ENCODE measurements at places on chromosomes 16 and 17. TPM values are rescaled to one million over a fixed set of nuclear protein-coding genes. Genes with fewer than 3 reads are reported as not detected.

GRCh38 chr17:15912416-15912955, 32.4 kb upstream of the ADORA2B start:
- no peak for DNase-seq

Gene ST6GALNAC2
- not detected for total RNA-seq

Gene TMEM204
- 37.2 TPM for total RNA-seq

DNA sequence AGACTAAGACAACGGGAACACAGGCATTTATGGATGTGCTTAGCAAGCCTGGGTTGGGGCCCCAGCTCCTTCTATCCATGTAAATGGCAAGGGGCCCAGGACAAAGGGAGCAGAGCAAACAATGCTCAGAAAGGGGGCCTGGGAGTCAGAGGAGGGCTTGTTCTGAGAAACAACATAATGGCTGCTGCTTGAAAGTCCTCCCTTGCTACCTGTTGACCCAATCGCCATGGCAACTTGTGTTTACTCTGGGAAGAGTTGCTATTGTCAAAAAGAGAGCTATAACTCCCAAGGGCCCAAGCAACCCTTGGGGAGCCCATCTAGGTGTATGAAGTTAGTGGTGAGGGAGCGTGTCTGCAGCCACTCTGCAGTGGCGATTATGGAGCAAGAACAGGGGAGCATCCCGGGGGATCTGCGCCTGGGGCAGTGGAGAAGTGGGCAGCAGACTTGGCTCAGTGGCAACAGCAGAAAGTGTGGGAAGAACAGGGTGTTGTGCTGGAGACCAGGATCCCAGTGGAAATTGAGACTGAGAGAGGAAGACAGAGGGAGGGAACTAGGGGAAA, 118.7 kb upstream of the NLRP1 start:
- DNase-seq = no peak

DNA sequence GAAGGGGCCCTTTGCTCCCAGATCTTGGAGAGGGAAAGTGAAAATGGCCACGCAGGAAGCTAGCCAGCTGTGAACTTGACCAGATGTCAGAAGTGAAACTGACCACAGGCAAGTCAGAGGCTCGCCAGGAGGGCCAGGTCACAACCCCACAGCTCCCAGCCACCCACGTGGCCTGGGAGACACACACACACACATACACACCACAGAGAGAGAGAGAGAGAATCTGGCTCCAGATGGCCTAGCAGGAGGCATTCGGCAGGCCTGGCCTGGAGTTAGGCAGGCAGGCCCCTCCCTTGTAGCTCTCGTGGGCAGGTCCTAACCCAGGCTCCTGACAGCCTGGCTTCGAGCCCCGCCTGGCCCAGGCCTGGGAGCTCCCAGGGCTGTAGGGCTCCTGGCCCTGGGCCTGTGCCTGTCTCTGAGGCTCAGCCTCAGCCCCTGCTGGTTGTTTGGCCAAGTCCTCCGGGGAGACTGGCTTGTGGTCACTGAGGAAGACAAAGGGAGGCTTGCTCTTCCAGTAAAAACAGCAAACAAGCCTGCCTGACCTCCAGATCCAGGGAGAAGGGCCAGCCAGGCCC, 20.2 kb downstream of the NGFR start:
- DNase-seq = peak; percentile 60

- no peak for DNase-seq
Measured at GRCh38 chr17:19596869-19597268, 51.7 kb upstream of the ALDH3A2 start.

DNA sequence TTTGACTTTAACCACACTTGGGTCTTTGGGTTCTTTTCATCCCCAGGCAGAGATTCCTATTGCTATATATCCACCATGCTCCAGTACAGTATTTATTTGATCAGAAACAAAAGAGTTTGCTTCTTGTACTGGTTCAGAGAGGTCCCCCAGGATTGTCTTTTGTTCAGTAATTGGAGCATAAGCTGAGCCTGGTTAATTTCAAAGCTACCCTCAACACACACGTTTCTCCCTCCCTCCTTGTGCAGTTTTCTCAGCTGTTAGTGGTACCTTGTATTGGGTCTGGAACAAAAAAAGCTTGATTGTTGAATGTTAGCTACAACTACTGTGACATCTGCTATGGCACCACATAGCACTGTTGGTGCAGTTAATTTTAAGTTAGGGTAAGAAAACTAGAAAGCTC, 50.0 kb downstream of the NUP93 start:
- no peak for DNase-seq

GRCh38 chr17:5580969-5581368, 3.3 kb downstream of the NLRP1 start:
- no peak for DNase-seq

DNA sequence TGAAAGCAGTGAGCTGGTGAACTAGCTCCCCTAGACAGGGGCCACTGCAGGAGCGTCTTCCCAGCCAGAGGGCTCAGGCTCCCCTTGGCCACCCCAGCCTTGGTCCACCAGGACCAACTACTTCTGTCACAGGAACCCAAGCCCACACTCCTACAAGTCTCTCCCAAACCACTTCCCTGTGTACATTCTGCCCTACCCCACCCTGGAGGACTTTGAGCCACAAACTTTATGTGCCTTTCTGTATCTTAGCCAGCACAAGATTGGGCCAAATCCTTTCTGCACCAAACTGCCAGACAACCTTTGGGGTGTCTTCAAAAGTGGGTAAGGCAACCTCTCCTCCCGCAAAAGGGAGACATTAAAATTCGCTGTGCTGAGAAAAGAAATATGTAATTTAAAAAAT, 31.6 kb downstream of the EFCAB5 start:
- DNase-seq = no peak

Gene KIF19
- not detected for total RNA-seq

DNA sequence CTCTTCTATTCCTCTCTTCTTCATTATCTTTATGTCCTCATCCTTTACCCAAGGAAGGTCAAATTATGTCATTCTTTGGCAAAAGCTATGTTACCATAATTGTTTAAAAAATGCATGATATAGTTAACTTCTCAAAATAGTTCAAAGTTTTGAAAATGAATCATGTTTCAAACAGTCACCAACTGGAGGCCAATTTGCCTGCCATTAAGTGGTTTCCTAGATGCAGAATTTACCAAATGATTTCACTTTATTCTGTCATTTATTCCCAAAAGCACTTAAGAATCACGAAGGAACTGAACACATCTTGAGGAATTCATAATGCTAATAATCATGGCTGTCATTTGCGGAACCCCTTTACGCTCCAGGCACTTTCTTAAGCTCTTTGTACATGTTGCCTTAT, 190.9 kb upstream of the CDH11 start:
- no peak for DNase-seq

DNA sequence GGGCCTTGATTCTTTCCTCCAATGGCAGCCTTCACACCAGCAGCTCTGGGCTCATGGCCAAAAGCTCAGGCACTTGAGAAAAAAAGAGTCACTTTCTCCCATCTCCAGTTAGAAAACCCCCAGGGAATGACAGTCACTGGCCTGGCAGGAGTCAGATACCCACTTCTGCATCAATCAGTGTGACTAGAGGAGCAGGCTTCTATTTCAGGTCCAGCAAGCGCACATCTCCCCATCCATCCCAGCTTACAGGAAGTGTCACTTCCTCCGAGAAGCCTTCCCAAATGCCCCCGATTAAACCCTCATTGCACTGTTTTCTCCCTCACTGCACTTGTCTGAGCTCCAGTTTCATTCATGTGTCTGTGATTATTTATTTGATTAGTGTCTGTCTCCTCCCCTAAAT, 30.4 kb upstream of the CCL1 start:
- no peak for DNase-seq

DNA sequence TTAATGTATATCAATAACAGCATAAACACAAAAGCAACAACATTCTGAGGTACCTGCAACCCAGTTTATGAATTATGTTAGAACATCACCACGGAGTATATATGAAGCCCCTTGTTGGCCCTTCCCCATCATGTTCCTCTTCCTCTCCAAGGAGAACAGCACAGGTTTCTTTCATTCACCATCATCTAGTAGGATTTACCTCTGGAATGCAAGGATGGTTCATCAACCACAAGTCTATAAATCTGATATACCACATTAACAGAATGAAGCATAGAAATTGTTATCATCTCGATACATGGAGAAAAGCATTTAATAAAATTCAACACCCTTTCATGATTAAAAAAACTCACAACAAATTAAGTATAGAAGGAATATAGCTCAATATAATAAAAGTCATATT, 6.2 kb upstream of the PRSS54 start:
- no peak for DNase-seq

- peak; percentile 58 for DNase-seq
Measured at GRCh38 chr17:48753794-48754499, 25.4 kb upstream of the HOXB13 start.

- DNase-seq = no peak
Measured at GRCh38 chr16:14301169-14302030, 230.3 kb downstream of the MRTFB start.

GRCh38 chr17:45320349-45320930, 3.6 kb upstream of the MAP3K14 start:
- peak; percentile 91 for DNase-seq

DNA sequence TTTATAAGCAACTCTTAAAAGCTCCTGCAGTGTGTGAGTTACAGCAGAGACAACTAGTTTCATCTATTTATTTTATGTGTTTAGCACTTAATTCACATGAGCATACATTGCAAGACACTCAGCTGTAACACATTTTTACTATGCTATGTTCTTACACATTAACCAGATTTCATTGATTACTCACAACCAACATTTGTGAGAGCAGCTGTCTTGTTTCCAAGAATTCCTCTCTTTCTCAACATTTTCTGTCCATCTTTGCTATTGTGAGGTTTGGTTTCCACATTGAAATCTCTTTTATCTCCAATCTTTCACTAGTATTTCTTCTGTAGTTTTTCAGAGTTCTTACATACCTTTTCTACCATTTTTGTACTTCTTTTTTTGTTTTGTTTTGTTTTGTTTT, 51.2 kb downstream of the COPRS start:
- DNase-seq = no peak

GRCh38 chr16:24988129-24988518, 27.0 kb downstream of the ARHGAP17 start:
- DNase-seq = peak; percentile 38

Gene TNFSF12
- 3.2 TPM for total RNA-seq

Gene BRIP1
- 8.8 TPM for total RNA-seq

Gene CCL1
- total RNA-seq = not detected

DNA sequence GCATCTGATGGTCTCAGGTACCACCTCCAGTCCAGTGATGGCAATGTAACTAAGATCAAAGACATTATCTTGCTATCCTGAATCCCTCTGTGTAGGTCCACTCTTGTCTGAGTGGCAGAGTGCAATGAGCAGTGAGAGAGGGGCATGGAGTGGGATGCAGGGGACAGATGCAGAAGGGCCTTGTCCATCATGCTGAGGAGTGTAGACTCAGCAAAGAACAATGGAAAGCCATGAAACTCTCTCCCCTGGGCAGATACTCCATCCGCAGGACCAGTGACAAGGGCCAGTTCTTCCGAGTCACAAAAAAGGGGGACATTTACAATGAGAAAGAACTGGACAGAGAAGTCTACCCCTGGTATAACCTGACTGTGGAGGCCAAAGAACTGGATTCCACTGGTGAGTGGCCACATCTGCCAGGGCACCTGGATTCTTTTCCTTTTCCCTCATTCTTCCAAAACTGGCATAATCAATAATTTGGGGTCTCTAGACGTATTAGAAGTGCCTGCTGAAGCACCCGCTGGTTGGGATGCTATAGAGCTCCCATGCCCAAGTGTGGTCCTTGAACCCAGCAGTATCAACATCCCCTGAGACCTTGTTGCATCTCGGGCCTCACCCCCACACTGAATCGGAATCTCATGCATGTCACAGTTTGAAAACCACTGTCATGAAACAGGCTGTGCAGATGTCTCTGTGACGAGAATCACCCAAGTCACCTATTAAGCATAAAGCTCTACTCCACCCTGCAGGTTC, 29.5 kb downstream of the CDH5 start:
- DNase-seq = no peak

GRCh38 chr16:20611350-20611902, 35.3 kb upstream of the ACSM2B start:
- no peak for DNase-seq

- no peak for DNase-seq
Measured at GRCh38 chr17:79515110-79515509, 95.7 kb downstream of the RBFOX3 start.

- DNase-seq = no peak
Measured at GRCh38 chr17:76085731-76086366, 6.9 kb downstream of the ZACN start.

Gene CCL4L2
- total RNA-seq = not detected

Gene KRTAP2-2
- total RNA-seq = not detected

GRCh38 chr17:74190807-74191406, 12.6 kb upstream of the RPL38 start:
- DNase-seq = no peak

DNA sequence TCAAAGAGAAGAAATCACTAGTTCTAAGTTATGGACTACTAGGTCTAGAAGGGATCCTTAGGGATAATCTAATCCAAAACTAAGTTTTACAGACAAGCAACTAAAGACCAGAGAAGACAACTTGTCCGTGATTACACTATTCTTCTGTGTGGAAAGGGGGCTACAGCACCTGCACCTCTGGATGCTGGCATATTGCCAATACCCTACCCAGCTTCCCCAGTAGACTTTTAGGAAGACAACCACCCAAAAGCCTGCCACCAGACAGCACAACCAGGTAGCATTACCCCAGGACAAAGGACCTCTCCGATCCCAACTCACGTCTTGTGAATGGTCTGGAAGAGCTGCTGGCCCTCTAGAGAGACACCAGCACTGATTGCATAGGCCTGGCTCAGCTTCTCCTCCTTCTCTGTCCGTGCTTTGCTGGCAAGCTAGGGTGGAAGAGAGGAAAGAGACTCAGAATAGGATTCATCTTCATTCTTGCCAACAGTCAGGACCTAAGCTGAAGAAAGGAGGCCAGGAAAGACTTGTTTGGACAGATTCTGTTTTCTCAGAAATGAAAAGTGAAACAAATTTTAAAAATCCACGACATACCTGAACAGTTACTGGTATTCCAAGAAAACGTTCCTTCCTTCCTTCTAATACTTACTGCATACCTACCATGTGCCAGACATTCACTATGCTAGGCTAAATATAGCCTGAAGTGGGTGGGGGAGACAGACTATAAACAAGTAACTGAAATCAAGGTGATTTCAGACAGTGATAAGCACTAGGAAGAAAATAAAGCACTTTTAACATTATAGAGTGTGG, 25.3 kb upstream of the TMEM101 start:
- no peak for DNase-seq

GRCh38 chr16:3113765-3114479, 1.5 kb downstream of the ZNF205 start:
- DNase-seq = peak; percentile 56

GRCh38 chr17:81962499-81963441, 1.8 kb upstream of the NOTUM start:
- DNase-seq = no peak

GRCh38 chr16:2039274-2040031, 8.2 kb downstream of the NTHL1 start:
- no peak for DNase-seq

DNA sequence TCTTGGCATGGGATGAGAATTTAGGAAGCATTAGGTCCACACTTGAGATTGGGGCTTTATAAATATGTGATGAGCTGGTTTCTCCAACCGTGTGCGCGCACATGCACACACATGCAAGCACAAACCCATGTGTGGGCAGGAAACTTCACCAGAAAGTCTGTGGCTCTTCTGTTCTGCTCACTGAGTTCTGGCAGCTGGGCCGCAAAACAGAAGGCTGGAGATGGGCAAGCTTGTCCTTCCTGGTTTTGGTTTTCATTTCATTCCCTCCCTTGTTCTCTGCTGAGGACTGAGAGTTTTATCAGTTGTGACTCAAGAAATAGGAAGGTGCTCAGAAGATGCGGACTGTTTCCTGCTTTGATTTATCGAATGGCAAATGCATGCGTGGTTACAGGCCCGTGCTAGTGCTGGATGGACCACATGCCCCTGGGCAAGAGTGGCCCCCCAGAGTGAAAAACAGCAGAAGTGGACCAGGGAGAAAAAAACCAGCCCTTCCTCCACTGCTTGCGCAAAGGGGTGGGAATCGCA, 14.1 kb downstream of the MAP3K14 start:
- peak; percentile 45 for DNase-seq
